Stimulated activated CD8-positive, alpha-beta memory T cell treated with anti-CD3 and anti-CD28 coated beads, Interleukin-12 subunit alpha, Interleukin-12 subunit beta, amount 100 ng/mL, for 4 hours (primary cell): ENCODE measurements at places on chromosomes 6 and 20.
A peak's percentile ranks its signal among the peaks of the same experiment; 100 is the strongest.

DNA sequence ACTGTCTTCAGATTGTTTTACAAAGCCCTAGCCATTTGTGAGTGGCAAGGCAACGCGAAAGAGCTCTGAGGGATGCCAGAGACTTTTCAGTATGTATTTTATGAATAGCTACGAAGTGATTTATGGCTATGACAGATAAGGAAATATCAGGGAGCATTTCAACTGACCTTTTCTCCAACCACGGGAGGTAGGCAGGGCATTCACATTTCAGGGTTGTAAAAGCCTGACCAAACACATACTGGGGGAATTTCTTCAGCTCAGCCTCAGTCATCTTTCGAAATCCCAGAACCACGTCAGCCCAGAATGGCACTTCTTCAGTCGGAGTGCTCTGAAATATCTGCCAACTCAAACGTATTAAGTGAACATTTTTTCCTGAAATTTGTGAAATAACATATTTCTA, 10.8 kb downstream of the DDO start:
- DNase-seq, result no peak

GRCh38 chr6:90080876-90081481, 186.7 kb downstream of the GJA10 start:
- DNase-seq, result peak; percentile 53

GRCh38 chr6:6560909-6561308, 27.6 kb upstream of the LY86 start:
- DNase-seq, result no peak

GRCh38 chr20:63241272-63241671, 5.6 kb downstream of the BIRC7 start:
- no peak for DNase-seq

DNA sequence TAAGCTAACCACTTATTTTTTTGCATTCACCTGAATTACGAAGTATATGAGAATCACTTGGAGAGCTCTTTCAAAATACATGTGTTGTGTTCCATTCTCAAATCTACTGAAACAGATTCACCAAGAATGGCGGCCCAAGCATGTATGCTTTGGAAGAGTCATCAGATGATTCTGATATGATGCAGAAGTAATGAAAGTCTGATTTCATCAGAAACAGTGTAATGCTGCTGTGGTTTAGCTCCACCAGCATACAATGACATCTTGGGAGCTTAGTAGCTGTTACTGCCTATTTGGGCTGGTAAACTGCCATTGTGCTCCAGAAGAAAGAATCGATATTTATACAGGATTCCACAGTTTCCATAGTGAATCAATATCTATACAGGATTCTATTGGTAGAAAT, 52.9 kb downstream of the UBR2 start:
- no peak for DNase-seq

DNA sequence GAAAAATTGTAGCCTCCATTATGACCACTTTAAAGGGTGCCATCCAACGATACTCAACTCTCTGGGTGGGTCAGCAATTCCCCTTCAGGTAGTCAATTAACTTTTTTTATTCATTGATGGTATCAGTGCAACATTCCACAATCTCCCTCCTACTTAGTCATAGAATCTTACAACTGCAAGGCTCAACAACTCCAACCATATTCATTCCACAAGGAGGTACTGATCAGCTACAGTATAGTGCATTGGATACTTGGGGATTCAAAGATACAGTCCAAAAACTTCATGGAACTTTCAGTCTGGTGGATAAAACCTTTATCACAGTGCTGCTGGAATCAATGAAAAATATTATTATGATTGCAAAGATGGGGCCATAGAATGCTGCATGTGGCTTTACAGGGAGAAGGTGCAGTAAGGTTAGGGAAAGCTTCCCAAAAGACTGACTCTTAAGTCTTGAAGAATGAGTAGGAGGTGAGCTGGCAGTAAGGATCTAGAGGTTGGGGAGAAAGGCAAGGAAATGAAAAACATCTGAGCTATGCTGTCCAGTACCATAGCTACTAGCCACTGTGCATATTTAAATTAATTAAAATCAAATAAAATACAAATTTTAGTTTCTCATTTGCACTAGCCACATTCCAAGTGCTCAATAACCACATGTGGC, 314.7 kb upstream of the PRDM1 start:
- no peak for DNase-seq

GRCh38 chr20:57513199-57513598, 11.7 kb downstream of the CTCFL start:
- no peak for DNase-seq

GRCh38 chr6:109316909-109317308, 65.4 kb downstream of the CD164 start:
- no peak for DNase-seq

- DNase-seq, result peak; percentile 57
Measured at GRCh38 chr6:31558631-31559500, 11.5 kb downstream of the NFKBIL1 start.

DNA sequence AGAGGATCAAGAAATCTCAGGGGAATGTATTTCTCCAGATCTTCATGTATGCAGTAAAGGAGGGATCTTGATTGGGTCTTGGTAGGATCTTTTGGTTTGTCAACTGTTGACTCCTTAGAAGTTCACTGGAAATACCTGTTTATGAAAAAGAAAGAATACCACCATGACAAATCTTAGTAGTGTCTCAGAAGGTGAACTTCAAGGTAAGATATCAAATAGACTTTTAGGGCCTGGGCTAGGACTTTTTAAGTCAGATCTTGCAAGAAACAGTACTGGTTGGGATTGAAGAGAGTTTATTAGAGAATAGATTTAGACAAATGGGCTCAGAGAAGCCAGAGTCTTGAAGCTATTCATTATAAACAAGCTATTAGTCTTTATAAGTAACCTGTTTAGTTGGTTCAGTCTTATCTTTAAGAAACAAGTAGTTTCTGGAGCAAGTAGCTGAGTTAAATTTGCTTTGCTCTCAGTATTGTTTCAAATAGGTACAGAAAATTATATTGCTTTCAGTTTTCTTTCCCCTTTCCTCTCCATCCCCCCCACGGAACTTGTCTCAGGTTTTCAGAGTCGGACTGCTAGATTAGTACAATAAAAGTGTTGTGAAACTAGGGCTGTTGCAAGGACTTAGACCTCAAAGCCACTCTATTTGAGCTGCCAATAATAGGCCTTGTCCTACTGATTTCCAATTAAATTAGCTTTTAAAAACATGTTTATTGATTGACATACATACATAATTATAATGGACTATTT, 529.1 kb upstream of the CITED2 start:
- DNase-seq, result no peak

DNA sequence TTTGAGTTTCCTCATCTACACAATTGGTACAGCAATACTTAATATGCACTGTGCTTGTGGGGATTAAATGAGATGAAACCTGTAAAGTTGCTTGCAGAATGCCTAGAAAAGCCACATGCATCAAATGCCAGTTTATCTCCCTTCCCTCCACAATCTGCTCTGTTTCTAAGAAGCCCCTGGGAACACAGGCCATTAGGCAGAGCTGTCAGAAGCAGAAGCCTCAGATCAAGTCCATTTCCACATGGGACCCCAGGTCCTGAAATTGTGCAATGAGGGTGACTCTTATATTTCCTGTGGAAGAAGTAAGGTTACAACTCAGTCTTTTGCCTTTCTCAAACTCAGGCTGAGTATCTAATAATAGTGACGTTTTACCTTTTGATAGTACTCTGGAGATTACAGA, 737.4 kb downstream of the KIF16B start:
- no peak for DNase-seq

DNA sequence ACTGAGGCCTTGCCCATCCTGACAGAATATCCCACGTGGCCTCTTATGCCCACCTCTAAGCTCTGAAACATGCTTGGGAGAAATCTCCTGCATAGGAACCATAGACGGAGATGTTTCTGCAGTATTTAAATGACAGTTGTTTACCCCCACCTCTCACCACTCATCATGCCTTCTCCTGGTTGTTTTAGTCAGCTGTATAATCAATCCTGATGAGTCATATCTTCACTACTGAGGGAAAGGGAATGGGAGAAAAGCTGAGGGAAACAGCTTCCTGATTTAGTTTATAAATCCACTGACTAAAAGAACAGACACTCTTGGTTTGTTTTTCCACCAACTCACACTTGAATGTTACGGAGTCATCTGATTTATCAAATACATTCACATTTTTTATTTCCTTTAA, 113.2 kb upstream of the TENT5A start:
- no peak for DNase-seq

- DNase-seq, result no peak
Measured at GRCh38 chr6:143283887-143284645, 166.4 kb downstream of the ADAT2 start.

GRCh38 chr6:46022106-46022948, 6.7 kb upstream of the CLIC5 start:
- DNase-seq, result no peak

DNA sequence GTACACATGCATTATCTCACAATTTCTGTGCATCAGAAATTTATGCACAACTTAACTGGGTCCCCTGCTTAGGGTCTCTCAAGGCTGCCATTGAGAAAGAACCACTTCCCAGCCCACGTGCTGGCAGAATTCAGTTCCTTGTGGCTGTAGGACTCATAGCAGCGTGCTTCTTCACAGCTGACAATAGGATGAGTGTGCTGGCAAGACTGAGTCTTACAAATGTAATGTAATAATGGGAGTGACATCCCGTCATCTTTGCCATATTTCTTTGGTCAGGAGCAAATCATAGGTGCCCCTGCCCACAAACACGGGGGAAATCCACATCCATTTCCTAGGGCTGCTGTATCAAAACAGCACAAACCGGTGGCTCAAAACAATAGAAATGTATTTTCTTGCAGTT, 77.4 kb downstream of the FIG4 start:
- no peak for DNase-seq

DNA sequence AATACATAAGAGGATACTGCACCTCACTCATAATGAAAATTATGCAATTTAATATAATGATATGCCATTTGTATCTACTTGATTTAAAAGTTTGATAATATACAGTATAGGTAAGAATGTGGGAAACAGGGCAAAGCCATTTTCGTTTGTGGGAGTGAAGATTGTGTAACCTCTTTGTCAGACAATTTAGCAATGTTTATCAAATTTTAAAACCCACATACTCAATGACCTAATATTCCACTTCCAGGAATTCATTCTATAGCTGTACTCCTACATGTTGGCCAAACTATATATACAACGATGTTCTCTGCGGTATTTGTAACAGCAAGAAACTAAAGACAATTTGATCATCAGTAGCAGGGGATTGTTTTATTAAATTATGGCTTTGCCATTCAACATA, 17.8 kb upstream of the FKBP5 start:
- no peak for DNase-seq

- DNase-seq, result no peak
Measured at GRCh38 chr6:170250981-170251775, 39.7 kb downstream of the DLL1 start.

DNA sequence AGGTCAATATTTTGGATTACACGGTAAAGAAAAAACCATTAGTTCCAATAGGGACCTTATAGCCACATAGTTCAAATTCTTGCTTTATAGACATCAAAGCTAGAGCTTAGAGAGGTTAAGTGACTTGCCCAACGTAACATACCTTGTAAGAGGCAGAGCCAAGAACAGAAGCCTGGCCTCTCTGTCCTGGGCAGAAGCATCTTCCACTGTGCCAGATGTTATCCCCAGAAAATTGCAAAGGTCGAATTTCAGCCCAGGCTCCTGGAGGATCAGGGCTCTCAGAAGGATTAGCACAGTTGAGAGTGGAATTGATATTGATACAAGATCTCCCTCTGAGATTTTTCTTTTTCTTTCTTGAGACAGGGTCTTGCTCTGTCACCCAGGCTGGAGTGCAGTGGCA, 6.1 kb downstream of the SMIM28 start:
- DNase-seq, result no peak

DNA sequence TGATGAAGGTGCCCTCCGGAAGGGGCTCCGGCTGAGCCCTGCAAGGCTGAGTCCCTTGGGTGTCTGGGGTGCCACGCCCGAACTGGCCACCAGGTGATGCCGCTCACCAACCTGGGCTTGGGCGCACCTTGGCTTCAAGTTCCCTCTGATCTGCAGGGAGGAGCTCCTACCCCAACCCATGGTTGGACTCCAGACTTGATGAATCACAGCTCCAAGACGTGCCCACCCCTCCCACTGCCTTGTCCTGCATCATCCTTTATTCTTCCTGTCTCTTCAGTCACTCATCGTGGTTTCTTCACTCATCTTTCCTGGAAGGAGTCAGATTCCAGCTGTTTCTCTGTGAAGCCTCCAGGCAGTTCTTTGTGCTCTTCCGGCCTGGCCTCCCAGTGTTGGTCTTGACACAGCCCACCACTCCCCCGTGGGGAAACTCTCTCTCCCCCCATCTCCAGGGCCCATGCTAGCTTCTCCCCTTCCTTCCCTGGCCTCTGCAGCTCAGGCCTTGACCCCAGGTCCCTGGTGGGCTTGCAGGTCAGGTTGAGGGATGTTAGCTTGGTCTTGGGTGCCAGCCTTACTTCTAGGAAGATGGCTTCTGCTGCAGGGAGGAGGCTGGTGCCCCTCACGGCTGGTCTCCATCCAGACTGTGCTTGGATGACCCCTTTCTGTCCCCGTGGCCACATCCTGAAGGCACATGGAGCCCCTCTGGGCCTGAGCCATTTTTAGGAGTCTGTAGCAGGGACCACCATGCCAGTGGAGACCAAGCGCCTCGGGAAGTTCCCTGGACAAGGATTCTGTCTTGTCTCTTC, 2.6 kb upstream of the ZBP1 start:
- DNase-seq, result no peak
